ENCODE measurements at places on chromosomes 1 and 21.

- DNase-seq: no peak
Measured at GRCh38 chr1:157357111-157357510, 195.2 kb downstream of the FCRL5 start.

- no peak for DNase-seq
Measured at GRCh38 chr1:184407816-184408510, 21.1 kb downstream of the C1orf21 start.

DNA sequence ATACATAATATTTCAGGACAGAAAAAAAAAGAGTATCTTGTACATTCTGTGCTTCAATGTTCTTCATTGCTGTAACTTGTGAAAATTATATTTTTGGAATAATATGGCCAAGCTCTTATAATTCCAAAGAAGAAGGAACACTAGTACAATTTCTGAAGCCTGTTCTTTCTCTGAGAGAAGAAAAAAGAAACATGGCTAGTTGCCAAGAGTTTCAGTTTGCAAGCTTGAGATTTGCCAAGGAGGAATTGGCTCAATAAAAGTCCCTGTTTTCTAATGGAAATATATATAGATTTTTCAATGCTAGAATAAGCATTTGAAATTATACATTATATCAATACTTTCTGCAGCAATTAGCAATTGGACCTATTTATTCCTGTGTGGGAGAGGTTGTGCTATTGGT lies 285.2 kb upstream of the NEGR1 start:
- no peak for DNase-seq

GRCh38 chr1:245332085-245332484 lies 177.3 kb downstream of the KIF26B start:
- DNase-seq: no peak

DNA sequence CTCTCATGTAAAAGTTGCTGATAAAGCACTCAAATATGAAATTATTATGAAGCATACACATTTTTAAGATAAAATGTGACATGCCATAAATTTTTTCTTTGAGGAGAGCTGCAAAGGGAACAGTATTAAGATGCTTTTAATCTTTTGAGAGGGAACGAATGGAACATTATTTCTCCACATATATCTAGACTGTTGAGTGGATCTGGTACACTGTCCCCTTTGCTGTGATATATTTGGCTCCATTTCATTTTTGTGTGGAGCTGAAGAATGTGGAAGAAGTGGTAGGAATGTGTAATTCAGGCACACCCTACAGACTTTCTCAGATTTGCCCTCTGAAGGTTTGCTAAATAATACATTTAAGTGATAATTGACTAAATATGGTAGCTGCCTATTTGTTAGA lies 31.7 kb downstream of the PGM1 start:
- DNase-seq: no peak

DNA sequence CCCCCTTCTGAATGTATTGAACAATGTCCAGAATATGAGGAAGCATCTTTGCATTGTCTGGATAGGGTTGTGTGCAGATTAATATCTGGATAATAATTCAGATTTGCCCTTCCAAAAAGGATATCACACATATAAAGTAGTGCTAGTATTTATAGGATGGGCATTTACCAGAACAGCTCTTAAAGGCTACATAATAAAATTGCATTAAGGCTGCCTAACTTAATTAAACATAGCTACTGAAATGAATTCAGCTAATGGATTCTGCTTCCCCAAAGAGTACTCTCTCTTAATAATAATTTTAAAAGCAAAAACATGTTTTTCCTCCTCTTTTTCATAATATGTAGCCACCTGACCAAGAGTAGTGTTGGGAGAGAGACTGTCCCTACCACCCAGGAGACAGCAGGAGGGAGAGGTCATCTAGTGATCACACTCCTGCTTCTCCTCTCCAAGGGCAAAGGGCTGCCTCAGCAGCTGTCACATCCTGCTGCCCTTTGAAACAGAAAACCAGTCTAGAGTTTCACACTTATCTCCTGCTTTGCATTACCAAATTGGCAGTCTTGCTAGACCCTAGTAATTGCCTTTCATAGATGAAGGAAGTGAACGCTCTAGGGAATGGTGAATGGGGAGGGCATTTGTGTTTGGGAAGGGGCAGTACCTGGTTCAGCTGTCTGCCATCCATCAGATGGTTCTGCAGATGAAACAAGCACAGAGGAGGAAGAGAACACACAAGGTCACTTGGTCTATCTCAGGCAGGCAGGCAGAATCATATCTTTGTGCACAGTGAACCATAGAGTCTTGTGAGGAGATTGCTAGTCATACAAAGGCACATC lies 29.3 kb upstream of the DDAH1 start:
- no peak for DNase-seq

DNA sequence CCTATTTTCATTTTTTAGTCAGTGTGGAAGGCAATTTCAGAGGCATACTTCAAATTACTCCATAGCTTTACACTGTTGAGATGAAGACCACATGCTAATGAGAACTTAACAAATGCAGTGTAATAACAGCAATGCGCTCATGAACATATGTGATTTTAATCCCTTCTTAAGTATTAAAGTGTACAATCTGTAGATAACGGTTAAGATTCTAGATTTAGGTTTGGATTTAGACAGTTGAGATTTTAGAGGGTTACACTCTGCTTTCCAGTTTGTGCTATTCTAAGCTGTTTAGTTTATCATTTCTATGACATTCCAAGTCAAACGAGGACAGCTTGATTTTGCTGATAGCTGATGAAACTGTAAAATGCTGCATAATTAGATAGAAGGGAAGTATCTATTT lies 257.8 kb upstream of the CHRM3 start:
- DNase-seq: no peak

GRCh38 chr21:28704746-28705145 lies 287.9 kb downstream of the LTN1 start:
- DNase-seq: no peak

DNA sequence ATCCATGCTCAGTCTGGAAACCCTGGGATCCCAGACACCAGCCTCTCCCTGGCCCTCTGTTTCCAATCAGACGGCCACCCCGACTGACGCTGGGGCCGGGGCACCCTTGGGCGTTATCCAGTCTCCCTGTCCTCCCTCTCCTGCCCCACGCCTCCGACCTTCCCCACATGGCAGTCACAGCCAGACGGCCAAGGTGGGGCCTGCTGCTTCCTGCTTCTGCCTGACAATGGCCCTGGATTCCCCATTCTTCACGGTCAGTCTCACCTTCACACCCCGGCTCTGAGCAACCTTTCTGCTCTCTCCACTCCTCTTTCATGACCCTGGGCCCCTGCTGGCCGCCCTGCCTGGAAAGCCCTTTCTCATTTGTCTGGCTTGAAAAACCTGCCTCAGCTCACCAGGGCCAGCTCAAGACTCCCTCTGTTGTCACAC lies 6.6 kb downstream of the GNG4 start:
- DNase-seq: no peak

GRCh38 chr21:25934771-25935224 lies 200.0 kb downstream of the GABPA start:
- no peak for DNase-seq

DNA sequence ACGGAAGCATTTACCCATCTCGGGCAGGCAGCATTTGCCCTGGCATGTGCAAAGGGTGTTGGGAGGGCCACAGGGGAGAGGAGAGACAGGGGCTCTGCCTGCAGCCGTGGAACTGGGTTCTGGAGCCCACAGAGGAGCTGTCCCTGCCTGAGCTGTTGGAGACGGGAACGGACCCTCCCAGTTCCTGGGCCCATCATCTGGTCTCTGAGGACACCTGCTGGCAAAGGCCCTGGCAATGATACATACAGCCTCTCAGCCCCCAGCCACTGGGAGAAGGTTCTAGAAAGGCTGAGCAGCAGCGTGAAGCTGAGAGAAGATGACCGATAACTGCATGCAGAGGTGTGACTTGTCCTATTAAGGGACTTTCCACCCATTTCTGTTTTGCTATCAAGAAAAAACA lies 31.4 kb downstream of the FAAP20 start:
- DNase-seq: no peak

GRCh38 chr1:208919371-208919770 lies 664.1 kb upstream of the CAMK1G start:
- no peak for DNase-seq

DNA sequence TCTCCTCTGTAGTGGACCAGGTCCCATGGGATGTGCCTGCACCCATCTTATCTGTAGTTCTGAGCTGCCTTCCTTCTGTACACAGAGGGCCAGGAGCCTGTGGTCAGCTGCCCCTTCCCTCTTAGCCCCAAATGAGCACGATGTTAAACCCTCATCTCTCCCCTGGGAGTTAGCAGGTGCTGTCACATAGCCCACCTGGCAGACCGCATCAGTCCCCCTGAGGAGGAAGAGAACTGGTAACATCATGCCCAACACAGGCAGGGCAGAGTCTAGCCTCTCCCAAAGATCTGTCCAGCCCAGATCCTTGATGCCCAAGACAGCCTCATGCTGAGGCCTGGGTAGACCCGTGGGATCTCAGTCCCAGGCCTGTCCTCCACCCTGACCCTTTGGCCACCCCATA lies 4.7 kb downstream of the TIE1 start:
- DNase-seq: no peak

- DNase-seq: no peak
Measured at GRCh38 chr1:243443557-243443956, 187.7 kb downstream of the SDCCAG8 start.

GRCh38 chr1:28115267-28115666 lies 26.9 kb upstream of the EYA3 start:
- peak; percentile 56 for DNase-seq

- DNase-seq: no peak
Measured at GRCh38 chr21:43269957-43270705, 101.3 kb downstream of the CRYAA start.
